ENCODE measurements at places on chromosomes 6 and 20.

GRCh38 chr6:5532941-5533340 lies 271.6 kb downstream of the FARS2 start:
- DNase-seq: no peak

DNA sequence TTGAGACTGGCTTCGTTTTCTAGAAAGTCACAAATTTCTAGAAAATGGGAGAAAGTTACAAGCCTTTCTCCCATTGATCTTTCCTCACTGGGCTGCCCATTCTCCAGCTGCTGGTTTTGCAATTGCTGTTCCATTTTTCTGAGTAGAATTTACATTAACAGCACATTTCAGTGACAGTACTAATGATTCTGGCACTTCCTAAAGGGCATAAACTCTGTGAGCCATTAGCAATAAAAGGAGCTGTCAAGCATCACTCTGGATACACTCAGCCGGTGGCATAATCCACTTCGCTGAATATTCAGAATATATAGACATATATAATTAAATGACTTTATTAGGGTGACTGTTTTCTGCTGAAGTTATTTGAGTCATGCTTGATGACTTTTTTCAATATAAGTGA lies 6.7 kb upstream of the SSTR4 start:
- no peak for DNase-seq

DNA sequence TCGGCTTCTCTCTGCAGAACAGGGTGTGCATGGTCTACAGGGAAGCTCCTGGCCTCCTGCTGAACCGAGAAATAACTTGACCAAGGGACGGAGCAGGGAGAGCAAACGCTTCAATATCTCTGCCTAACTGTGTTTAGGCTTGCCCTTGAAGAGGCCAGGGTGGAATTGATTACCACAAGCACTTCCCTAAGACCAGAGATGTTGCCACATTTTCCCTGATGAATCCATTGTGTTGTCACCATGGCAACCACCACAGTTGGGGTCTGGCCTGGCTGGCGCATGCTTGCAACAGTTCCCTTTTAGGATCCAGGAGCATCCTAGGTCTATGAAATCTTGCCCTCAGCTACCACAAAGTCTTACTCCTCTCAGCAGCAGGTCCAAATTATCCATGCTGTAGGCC lies 213.5 kb upstream of the SULF2 start:
- DNase-seq: no peak

GRCh38 chr6:1144842-1145767 lies 166.8 kb upstream of the FOXQ1 start:
- no peak for DNase-seq

- DNase-seq: no peak
Observed at GRCh38 chr6:63643862-63644261, 8.3 kb downstream of the PHF3 start.

GRCh38 chr20:53503517-53503919 lies 90.1 kb downstream of the ZNF217 start:
- no peak for DNase-seq

DNA sequence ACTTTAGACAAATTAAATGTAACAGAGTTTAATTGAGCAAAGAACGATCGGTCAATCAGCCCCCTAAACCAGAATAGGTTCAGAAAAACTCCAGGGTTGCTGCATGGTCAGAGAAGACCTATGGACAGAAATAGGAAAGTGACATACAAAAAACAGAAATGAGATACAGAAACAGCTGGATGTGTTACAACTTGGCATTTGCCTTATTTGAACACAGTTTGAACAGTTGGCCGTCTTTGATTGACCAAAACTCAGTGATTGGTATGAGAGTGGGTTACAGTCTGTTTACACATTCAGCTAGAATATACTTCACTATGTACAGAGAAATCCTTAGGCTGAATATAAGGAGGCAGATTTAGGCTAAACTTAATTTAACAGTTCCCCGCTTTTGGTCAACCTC lies 19.9 kb downstream of the SRSF6 start:
- DNase-seq: no peak

DNA sequence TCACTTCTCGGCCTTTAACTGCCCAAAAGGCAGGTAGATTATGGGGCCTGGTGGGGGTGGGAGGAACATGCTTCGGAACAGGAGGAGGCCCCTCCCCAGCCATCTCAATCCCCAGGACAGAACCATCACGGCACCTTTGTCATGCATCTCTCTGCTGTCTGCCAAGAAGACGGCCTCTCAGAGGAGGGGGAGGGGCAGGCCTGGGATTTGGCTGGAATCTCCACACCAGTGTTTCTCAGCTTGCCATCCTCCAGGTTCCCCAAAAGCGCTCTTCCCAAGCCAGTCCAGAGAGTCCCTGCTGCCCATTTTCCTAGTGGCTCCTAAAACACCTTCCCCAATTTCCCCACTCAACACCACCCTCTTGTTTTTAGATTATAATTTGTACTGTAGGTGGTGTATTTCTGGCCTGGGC lies 2.5 kb upstream of the POU5F1 start:
- no peak for DNase-seq

DNA sequence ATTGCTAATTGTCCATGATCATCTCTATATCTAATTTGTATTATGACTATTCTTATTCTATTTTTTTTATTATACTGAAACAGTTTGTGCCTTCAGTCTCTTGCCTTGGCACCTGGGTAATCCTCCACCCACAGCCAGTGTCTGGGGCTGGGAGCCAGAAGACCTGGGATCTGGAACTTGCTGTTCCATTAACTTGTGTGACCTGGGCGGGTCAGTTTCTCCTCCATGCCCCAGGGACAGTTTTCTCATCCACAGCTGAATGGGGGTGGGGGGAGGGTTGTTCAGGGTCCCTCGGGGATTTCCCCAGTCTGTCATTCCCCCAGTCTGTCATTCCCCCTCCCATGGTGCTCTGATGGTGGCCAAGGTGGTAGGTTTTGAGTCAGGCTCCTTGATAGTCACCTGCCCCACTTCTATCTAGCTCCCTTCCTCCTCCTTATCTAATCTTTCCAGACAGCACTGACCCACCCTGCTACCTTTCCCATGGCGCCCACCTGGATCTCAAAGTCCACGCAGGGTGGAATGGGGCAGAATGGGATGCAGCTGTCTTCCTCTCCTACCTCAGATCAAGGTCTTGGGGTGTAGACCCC lies 10.9 kb downstream of the ITPR3 start:
- DNase-seq: no peak

DNA sequence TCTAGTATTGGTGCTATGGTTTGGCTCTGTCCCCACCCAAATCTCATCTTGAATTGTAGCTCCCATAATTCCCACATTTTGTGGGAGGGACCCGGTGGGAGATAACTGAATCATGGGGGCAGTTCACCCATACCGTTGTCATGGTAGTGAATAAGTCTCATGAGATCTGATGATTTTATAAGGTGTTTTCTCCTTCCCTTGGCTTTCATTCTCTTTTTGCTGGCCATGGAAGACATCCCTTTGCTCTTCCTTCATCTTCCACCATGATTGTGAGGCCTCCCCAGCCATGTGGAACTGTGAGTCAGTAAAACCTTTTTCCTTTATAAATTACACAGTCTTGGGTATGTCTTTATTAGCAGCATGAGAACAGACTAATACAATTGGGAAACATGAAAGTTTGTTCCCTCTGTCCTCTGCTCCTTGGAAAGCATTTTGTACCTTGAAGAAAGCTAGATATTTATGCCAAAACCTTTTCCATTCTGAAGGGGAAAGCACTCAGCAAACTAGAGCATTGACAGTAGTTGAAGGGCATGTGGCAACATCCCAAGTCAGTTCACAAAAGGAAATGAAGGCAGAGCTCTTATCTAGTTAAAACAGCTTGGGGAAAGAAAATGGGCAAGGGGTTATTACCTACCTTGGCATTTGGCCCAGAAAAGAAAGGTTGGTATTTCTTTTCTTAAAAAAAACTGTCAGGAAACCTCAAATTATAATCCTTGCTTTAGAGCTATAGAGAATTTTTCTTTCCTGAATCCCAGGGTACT lies 10.7 kb upstream of the TNFAIP3 start:
- no peak for DNase-seq

GRCh38 chr6:167349631-167350274 lies 24.9 kb downstream of the TTLL2 start:
- no peak for DNase-seq

GRCh38 chr20:61307686-61308476 lies 55.8 kb downstream of the CDH4 start:
- no peak for DNase-seq

GRCh38 chr6:37648465-37649330 lies 49.0 kb downstream of the MDGA1 start:
- DNase-seq: peak; percentile 49

GRCh38 chr6:42226161-42226611 lies 8.5 kb upstream of the MRPS10 start:
- DNase-seq: no peak

GRCh38 chr20:9600562-9600961 lies 86.2 kb downstream of the LAMP5 start:
- DNase-seq: no peak

- no peak for DNase-seq
Observed at GRCh38 chr6:79874531-79875134, 72.7 kb downstream of the ELOVL4 start.

DNA sequence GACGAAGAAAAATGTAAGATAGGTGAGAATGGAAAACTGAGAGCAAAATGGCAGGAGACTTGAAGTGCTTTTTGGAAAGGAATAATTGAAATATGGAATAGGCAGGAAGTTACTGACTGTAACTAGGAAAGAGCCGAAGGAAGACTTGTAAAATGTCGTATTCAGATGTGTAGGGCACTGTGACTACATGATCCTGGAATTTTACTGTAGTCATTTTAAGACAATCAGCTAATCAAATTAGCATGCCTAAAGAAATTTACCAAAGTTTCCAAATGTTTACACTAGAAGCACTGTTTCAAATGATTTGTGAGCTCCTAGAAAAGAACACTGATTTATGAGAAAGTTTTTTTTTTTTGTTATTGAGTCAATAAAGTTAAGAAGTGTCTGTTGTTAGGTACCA lies 21.2 kb upstream of the ADIG start:
- no peak for DNase-seq

All from head of caudate nucleus (tissue), 42 donors.